ENCODE measurements at places on chromosomes 6 and 20. TPM values are rescaled to one million over a fixed set of nuclear protein-coding genes. Genes with fewer than 3 reads are reported as not detected.

GRCh38 chr6:91573826-91574416, 987.0 kb upstream of the MAP3K7 start:
- H3K27ac ChIP-seq = no peak overlapping the region
- H3K27me3 ChIP-seq = no peaks in the 10 kb centered on the region
- H3K36me3 ChIP-seq = no peaks in the 10 kb centered on the region
- DNase-seq = no peak
- no peaks in the 10 kb centered on the region for H3K4me1 ChIP-seq

DNA sequence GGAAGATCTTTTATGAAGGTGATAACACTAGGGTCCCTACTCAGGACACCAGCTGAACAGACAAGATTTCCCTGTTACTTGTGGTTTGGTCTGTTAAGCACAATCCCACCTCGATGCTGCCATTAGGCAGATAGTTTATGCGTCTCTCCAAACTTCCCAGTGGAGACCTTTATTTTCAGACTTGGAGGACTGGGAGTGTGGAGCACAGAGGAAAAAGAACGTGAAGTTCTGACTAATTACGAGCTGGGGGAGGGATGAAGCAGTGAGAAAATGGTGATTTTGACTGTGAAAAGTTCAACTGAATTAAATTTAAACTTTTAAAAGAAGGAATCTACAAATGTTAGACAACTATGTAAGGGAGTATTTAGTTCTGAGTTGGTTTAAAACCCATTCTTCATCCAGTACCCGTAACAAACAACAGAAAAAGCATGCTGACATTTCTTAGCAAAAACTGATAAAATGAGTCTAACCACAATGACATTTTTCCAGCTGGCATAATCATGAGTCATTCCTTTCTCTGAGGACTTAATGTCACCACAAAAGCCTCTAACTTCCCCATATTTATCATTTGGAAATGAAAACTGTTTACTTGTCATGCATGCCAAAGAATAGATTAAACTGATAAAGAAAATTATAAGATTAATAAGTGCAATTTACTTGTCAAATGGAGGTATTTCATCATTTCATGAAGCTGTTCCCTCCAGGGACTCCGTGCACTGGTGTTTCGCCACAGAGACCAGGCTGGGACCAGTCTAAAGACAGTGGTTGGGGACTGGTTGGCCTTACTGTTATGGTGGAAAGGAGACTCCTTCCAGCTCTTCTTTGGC, 113.3 kb upstream of the SSTR4 start:
- peak; percentile 54 for DNase-seq
- no peak overlapping the region for H3K27ac ChIP-seq
- H3K4me1 ChIP-seq = peaks cover 3% of the 10 kb centered on the region
- H3K27me3 ChIP-seq = peaks cover 6% of the 10 kb centered on the region
- no peaks in the 10 kb centered on the region for H3K36me3 ChIP-seq

DNA sequence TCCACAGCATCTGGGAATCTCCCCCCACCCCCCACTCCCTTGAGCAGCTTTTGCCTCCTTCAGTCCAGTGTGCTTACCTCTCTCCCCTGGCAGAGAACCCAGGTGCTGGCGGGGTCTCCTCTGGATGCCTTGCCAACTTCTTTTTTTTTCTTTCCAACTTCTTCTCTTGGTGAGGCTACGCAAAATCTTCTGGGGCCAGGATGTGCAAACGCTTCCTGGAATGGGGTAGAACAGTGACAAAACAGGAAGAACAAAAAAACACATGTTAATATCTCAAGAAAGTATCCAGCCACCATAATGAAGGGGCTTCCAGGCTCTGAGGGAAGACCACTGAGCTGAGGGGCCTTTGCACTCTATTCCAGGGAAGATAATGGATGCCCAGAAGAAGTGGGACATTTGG, 53.9 kb upstream of the DDR1 start:
- no peaks in the 10 kb centered on the region for H3K36me3 ChIP-seq
- H3K4me1 ChIP-seq = peaks cover 14% of the 10 kb centered on the region
- H3K4me3 ChIP-seq = no peak overlapping the region
- no peak for DNase-seq

DNA sequence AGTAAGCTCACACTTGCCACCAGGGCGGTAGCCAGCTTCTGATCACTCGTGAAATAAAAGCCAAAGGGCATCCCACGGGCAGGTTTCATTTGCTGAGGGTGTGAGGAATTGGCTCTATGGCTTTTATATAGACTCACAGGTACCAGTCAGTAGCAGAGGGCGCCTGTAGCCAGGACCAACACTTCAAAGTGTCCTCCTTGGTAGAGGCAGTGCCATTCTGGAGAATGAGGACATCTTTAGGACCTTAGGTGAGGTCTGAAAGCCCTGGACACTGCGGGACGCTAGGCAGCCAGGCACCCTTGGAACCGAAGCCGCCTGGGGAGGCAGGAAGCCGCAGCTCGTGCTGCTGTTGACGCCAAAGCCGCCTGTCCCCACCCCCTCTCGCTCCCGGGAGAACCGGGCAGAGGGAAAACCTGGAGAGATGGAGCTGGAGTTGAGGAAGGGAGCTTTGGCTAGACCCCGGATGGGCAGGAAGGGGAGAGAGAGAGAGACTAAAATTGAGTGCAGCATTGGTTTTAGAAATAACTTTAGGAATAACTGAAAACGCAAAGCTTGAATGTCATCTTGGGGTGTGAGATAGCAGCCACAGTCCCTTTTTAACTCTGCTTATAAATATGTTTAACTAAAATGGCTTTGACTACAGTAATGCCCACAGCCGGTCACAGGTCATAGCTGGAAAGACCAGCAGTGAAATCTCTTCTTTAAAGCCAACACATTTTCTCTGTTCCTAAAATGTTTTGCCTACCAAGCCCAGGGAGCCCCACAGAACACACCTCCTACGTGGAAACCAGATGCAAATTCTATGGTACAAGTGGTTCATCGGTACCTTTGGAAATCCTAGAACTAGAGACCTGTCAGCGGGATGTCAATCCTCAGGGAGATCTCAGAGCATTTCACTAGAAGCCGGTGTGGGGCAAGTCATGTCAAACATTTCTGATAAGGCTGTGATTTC, 128.5 kb upstream of the CDYL start:
- no peak overlapping the region for H3K27ac ChIP-seq
- H3K27me3 ChIP-seq = no peaks in the 10 kb centered on the region
- H3K4me3 ChIP-seq = peak overlapping the region; percentile 39
- DNase-seq = peak; percentile 72
- H3K36me3 ChIP-seq = no peaks in the 10 kb centered on the region
- H3K4me1 ChIP-seq = peaks cover 6% of the 10 kb centered on the region

GRCh38 chr20:14711652-14712051, 374.2 kb upstream of the FLRT3 start:
- DNase-seq = peak; percentile 6
- no peak overlapping the region for H3K27ac ChIP-seq
- no peak overlapping the region for H3K4me3 ChIP-seq
- H3K27me3 ChIP-seq = no peaks in the 10 kb centered on the region
- peaks cover 4% of the 10 kb centered on the region for H3K4me1 ChIP-seq
- H3K36me3 ChIP-seq = no peaks in the 10 kb centered on the region

DNA sequence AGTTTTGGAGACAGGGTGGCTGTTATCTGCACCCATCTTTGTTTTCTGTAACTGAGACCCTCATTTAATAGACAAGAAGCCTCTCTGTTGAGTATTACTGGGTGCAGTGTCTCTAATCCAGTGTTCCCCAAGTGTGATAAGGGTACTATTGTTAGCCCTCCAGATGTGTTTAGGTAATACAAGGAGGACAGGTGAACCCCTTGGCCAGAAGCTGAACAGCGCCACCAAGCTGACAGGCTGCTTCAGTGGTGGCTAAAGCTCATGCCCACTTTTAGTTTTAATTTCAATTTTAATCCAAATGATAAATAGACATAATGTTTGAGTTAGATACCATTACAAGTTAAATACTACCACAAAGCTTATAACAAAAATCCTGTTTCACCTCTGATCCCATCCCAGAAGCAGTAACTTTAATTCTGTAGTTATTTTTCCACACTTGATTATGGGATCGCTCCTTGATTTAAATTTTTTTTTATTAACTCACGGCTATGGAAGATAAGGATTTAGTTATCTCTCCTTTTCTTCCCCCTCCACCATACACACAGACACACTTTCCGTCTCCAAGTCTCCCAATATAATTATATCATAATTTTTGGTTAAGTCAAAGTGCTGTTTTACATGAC, 8.4 kb upstream of the STK35 start:
- H3K27me3 ChIP-seq = peaks cover 25% of the 10 kb centered on the region
- H3K36me3 ChIP-seq = no peaks in the 10 kb centered on the region
- H3K4me1 ChIP-seq = no peaks in the 10 kb centered on the region
- no peak for DNase-seq
- H3K4me3 ChIP-seq = no peak overlapping the region

GRCh38 chr6:42424906-42425474, 26.7 kb downstream of the TRERF1 start:
- H3K27ac ChIP-seq = no peak overlapping the region
- no peak for DNase-seq

- H3K4me1 ChIP-seq = no peaks in the 10 kb centered on the region
- peaks cover 3% of the 10 kb centered on the region for H3K27me3 ChIP-seq
- H3K4me3 ChIP-seq = no peak overlapping the region
- DNase-seq = no peak
Observed at GRCh38 chr20:23193801-23194384, 107.8 kb upstream of the CD93 start.

- no peak overlapping the region for H3K4me3 ChIP-seq
- peaks cover 13% of the 10 kb centered on the region for H3K4me1 ChIP-seq
- H3K36me3 ChIP-seq = no peaks in the 10 kb centered on the region
- peak; percentile 20 for DNase-seq
- H3K27me3 ChIP-seq = no peaks in the 10 kb centered on the region
Observed at GRCh38 chr20:62025832-62026563, 39.7 kb downstream of the TAF4 start.

DNA sequence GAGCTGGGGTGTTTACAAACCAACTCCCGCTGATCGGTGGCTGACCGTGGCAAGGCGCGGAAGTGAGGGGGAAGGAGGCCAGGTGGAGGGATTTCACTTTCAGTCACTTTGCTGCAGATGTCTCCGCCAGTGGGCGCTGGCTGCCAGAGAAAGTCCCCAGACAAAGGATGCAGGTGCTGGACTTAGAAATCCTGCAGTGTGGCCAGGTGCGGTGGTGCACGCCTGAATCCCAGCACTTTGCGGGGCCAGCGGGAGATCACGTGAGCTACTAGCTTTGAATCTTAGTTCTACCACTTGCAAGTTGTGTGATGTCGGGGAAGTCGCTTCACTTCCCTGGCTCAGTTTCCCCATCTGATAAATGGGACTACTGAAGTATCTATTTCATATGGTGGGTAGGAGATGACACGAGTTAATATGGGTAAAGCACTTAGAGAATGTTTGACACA, 180.4 kb downstream of the ZNF217 start:
- no peaks in the 10 kb centered on the region for H3K4me1 ChIP-seq
- no peak for DNase-seq
- no peaks in the 10 kb centered on the region for H3K36me3 ChIP-seq
- no peak overlapping the region for H3K4me3 ChIP-seq
- H3K27me3 ChIP-seq = no peaks in the 10 kb centered on the region

- no peak for DNase-seq
- H3K36me3 ChIP-seq = no peaks in the 10 kb centered on the region
- no peaks in the 10 kb centered on the region for H3K4me1 ChIP-seq
- H3K27me3 ChIP-seq = peaks cover 10% of the 10 kb centered on the region
- no peak overlapping the region for H3K4me3 ChIP-seq
Observed at GRCh38 chr6:31228476-31228875, 43.4 kb downstream of the HLA-C start.

DNA sequence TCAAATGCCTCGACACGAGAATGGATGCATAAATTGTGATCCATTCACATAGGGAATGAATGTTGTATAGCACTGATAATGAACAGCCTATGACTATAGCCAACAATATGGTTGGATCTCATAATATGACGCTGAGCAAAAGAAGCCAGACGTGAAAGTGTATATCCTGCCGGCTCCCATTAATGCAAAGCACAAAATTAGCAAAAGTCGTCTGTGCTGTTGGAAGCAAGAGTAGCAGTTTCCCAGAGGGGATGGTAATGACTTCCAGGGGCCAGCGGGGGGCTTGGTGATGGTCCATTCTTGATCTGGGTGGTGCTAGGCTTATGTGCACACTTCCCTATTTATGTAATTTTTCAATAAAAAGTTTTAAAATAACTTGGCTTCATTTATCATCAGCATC, 1.0 kb upstream of the TAGAP start:
- no peak overlapping the region for H3K4me3 ChIP-seq
- DNase-seq = no peak
- H3K27me3 ChIP-seq = peaks cover 7% of the 10 kb centered on the region

DNA sequence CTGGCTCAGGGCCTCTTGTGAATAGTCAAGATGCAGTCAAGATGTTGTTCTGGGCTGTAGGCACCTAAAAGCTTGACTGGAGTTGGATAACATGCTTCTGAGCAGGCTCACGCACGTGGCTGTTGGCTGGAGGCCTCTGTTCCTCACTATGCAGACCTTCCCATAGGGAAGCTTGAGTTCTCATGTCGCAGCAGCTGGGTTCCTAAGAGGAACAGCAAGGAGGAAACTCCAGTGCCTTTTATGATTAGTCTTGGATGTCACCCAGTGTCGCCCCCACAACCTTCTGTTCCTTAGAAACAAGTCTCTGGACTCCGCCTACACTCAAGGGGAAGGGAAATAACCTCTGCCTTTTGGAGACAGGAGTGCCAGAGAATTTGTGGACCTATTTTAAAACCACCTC, 210.7 kb downstream of the BCAS1 start:
- no peaks in the 10 kb centered on the region for H3K27me3 ChIP-seq
- no peak for DNase-seq
- H3K36me3 ChIP-seq = no peaks in the 10 kb centered on the region
- H3K4me3 ChIP-seq = no peak overlapping the region

GRCh38 chr6:133921249-133921859, 31.7 kb upstream of the TBPL1 start:
- H3K4me3 ChIP-seq = no peak overlapping the region
- peak; percentile 33 for DNase-seq
- H3K27me3 ChIP-seq = no peaks in the 10 kb centered on the region
- no peak overlapping the region for H3K27ac ChIP-seq
- H3K4me1 ChIP-seq = peaks cover 3% of the 10 kb centered on the region

DNA sequence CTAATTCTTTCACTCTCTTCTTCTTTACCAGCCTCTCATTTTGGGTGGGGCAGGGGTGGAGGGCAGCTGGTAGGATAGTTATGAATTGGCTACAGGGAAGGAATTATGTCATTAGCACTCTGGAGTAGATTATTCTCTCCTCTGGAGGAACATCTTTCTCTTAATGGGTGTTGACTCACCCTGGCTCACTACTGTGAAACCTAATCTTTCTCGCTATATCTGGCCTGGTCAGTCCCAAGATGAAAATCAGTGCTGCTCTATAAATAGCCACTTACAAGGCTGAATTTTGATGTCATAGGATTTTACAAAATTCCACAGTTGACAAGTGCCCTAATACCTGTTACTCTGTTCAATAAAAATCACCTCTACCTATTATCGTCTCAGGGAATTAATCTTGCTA, 151.3 kb downstream of the COL9A1 start:
- DNase-seq = no peak
- H3K4me3 ChIP-seq = no peak overlapping the region
- H3K27me3 ChIP-seq = no peaks in the 10 kb centered on the region
- no peaks in the 10 kb centered on the region for H3K4me1 ChIP-seq

- DNase-seq = peak; percentile 35
- no peaks in the 10 kb centered on the region for H3K36me3 ChIP-seq
- peak within 1 kb of the TSS; percentile 73 for H3K4me3 ChIP-seq
- H3K27me3 ChIP-seq = no peaks in the 10 kb centered on the region
Observed at GRCh38 chr6:39791850-39792539, at the start of gene DAAM2. TSS of gene DAAM2 (plus strand) at chr6:39792376. CDS start at chr6:39856303, 63,927 bp downstream.

Gene HNF4A
- total RNA-seq = not detected

Gene PDE7B
- total RNA-seq = 0.27 TPM

Gene SPDEF
- total RNA-seq = 0.14 TPM

Gene FBXO5
- total RNA-seq = 6.1 TPM

Gene HSD17B8
- total RNA-seq = 2.6 TPM

Gene OPRL1
- 2.8 TPM for total RNA-seq

Gene RBM38
- total RNA-seq = 33.8 TPM
